ENCODE measurements at places on chromosomes 7 and 10.

DNA sequence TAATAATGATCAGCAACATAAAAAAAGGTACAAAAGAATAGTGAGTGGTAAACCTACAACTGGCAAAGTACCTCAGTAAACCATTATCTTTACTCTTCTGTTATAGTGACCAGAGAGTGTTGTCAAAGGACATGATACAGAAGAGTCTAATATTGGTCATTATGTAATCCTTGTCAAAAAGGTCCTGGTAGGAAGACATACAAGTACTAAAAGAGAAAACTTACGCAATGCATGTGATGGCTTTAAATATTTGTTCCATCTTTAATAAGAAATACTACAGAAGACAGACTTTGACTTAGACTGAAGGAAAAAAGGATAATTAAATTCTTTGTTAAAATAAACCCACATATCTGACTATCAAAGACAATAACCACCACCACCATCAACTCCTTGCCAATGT, 6.5 kb downstream of the DOCK4 start:
- no peak for DNase-seq

- DNase-seq: no peak
Measured at GRCh38 chr7:101993311-101993710, 175.9 kb downstream of the CUX1 start.

DNA sequence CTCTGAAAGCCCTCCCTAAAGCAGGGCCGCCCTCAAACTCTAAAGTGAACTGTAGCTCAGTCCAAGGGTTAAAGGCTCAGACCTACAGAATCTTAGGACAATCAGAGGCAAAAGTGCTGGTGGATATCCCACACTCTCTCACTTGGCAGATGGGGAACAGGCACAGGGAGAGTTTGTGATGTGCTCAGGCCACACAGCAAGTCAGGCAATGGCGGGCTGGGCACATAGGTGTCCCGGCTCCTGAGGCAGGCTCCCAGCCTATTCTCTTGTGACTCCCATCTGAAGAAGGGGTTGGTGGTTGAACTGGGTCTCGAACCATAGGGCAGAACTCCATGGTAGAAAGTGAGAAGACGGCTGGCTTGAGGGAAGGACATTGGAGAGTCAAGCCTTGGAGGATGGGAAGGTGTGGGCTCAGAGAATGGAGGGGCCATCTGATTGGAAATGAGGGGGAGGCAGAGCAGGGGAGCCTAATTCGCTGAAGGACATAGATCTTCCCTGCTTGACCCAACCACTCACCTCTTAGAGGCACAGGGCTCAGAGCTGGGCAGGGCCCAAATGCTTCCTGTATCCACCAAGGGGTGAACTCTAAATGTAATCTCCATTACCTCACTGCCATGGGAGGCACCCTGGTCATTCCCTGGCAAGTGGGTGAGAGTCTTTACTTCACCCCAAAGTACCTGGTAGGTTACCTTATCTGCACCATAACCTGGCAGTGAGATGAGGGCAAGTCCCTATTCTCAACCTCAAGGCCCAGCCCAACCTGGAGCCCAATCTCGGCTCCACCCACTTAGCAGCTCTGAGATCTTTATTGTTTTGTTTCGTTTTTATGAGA, 4.9 kb upstream of the ZMIZ1 start:
- no peak for DNase-seq

DNA sequence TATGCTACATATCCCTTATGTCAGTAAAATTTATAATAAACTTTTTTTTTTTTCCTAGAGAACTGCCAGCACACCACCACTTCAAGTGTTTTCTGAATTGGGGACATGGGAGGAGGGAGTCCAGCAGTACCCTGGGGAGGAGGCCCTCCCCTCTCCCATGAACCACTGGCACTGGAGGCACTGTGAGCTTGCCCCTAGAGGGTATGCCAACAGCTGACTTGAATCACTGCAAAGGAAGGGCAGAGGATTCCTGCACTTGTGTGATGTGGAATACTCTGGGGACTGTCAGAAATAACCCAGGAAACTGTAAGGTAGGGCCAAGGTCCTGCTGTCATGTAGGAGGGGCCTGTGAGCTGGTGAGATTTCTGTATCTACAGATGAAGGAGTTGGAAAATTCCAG, 8.5 kb upstream of the ARMS2 start:
- no peak for DNase-seq

DNA sequence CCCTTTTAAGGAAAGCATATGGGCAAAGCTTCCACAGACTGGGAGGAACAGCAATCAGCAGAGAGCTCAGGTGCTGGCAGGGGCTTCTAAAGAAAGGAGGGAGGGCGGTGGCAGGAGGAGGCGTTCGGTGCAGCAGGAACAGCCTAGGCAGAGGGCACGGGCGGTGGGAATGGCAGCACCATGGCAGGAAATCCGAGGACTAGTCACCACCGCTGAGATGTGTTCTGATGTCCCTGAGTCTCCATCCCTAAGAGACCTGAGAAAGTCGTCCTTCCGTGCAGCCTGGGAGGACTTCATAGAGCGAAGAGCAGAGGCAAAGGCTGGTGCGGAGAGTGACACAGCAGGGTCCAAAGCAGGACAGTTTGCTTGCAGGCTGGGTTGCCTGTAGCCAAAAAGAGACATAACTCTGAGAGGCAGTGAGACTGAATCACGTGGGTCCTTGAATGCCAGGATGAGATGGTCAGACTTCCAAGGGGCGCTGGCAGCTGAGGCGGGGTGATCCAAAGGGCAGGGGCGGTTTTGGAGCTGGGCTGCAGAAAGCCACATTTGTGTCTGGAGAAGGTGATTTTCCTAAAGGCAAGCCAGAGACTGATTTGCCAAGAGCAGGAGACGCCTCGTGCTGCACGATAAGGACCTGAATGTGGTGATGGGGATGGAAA, 35.8 kb upstream of the GRID1 start:
- peak; percentile 21 for DNase-seq

DNA sequence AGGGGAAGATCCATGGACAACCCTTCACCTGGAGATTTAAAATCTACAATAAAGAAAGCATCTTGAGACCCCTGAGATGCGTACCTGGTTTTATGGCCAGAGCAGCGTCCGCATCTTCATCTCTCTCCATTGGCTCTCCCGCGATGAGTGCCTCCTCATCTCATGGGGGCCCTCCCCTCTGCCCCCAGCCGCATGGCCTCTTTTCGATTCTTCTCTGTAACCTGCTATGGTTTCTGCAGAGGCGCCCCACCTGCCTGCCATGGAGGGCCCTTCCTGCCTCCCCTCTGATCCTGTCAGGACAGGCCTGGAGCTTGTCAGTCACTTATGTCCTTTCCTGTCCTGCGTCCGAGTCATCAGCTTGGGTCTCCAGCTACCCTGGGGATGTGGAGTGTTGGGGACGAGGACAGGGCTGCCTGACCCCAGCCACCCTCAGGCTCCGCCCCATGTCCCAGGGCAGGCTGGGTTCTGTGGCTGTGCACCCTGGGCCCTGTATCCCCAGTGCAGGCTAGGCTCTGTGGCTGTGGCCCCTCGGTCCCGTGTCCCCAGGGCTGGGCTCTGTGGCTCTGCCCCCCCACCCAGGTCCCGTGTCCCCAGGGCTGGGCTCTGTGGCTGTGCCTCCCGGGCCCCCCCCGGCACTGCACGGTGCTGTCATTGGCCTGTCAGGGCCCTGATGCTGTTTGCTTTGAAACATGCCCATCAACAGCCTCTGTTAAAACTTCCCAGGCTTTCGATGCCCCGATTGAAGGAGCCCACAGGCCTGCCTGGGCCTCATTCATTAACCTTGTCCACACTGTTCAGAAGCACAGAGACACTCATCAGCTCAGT, 99.8 kb downstream of the WDR37 start:
- DNase-seq: no peak

DNA sequence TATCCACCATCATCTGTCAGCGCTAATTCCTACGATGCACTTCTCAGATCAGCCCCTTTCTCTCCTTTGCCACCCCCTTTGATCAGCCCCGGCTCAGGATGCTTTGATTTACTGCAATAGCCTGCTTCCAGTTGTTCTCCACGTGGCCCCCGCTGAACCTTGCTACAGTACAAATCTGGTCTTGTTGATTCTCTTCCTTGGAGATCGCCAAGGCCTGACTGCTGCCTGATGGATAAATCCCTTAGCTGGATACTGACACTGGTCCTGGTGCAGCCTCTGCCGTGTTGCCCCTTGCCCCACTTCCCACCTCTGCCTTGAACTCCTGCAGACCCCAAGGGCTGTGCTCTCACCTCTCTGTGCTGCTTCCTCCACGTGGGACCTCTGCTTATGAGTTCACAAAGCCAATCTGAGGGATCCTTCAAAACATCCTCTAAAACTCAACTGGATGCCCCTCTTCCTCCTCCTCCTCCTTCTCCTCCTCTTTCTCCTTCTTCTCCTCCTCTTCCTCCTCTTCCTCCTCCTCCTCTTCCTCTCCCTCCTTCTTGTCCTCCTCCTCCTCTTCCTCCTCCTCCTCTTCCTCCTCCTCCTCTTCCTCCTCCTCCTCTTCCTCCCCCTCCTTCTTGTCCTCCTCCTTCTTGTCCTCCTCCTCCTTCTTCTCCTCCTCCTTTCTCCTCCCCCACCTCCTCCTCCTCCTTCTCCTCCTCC, 15.3 kb downstream of the PLXNA4 start:
- no peak for DNase-seq

GRCh38 chr10:51950996-51951555, 251.7 kb upstream of the CSTF2T start:
- DNase-seq: no peak

DNA sequence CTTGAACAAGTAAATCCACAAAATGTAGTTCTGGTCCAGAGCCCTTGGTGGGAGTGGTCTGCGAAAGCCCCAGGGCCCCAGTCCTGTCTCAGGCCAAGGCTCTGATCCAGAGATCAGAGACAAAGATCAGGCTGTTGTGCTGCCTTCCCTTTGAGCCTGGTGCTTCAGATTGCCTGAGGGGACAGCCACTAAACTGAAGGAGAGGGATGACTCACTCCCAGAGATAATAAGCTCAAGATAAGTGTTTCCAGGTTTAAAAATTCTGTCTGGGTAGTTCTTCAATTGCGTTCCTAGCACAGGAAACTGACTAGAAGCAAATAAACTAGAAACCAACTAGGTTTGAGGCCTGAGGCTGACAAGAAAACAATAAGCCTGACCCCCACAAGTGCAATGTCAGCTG, 190.2 kb downstream of the RAMP3 start:
- DNase-seq: no peak

DNA sequence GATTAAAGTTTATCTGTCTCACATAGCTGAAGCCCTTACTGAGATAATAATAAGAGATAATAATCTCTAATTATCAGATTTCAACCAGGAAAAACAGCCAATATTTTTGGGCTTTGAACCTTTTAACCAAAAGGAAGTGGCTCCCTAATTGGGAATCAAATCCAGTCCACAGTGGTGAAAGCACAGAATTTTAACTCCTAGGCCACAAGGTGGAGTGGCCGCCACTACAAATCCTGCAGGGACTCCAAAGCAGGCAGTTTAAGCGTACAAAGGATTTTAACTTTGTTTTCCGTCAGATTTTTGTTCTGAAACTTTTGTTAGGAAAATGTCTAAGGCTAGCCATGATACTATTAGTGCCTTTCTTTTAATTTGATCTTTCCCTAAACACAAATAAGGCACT, 99.6 kb upstream of the CCNY start:
- no peak for DNase-seq

- DNase-seq: no peak
Measured at GRCh38 chr7:32116436-32116835, 46.2 kb upstream of the PDE1C start.

- no peak for DNase-seq
Measured at GRCh38 chr10:49666685-49667084, 12.8 kb upstream of the C10orf53 start.

All from mesenchymal stem cell (in vitro differentiated cells and primary cell).